SIG-M5 (cell line): ENCODE measurements at places on chromosomes 11 and 22.

- no peak for DNase-seq
Measured at GRCh38 chr22:43502306-43502874, 90.6 kb downstream of the MPPED1 start.

DNA sequence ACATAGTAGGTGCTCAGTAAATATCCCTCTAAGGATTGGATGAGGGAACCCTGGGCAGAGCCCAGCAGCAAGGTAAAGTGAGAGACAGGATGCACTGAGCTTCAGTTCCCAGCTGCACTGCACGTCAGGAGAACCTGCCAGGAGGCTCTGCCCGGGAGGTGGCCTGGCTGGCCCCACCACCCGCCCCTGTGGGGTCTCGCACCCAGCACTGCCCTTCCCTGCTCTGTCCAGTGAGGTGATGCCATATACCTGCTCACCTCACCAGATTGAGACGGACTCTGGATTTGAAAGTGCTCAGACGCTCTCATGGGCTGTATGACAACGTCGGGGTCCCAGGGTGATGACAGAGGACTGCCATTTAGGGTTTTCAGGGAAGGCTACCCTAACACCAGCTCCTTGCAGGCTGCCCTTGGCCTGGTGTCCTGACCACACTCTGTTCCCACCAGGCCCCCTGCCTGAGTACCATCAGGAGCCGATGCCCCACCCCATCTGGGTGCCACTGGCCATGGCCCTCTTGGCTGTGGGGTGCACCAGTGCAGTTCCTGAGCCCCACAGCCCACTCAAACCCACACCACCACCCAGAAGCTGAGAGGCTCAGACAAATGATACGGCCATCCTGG lies 61.7 kb upstream of the FGF3 start:
- DNase-seq, result no peak

GRCh38 chr22:34986523-34986922 lies 79.4 kb upstream of the ISX start:
- DNase-seq, result no peak

GRCh38 chr11:69320756-69321741 lies 27.1 kb downstream of the MYEOV start:
- no peak for DNase-seq

DNA sequence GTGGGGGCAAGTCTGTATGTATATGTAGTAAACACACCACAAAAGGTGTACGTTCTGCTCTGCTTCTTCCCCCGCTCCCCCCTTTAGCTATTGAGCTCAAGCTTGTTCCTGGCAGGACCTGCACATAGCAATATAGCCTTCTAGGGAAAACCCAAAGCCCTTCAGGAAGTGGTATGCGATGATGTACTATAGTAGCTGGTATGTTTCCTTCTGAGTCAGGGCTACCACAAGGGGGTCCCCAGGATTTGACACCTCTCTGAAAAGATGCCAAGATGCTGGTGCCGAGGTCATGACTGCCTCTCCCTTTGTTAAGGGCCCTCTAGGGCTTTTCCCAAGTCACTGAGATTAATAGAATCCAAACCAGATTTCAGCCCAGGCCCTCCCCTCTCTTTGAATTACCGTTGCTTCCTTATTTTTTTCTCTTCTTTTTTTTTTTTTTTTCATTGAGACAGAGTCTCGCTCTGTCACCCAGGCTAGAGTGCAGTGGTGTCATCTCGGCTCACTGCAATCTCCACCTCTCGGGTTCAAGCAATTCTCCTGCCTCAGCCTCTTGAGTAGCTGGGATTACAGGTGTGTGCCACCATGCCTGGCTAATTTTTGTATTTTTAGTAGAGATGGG lies 268.4 kb downstream of the ETS1 start:
- no peak for DNase-seq

DNA sequence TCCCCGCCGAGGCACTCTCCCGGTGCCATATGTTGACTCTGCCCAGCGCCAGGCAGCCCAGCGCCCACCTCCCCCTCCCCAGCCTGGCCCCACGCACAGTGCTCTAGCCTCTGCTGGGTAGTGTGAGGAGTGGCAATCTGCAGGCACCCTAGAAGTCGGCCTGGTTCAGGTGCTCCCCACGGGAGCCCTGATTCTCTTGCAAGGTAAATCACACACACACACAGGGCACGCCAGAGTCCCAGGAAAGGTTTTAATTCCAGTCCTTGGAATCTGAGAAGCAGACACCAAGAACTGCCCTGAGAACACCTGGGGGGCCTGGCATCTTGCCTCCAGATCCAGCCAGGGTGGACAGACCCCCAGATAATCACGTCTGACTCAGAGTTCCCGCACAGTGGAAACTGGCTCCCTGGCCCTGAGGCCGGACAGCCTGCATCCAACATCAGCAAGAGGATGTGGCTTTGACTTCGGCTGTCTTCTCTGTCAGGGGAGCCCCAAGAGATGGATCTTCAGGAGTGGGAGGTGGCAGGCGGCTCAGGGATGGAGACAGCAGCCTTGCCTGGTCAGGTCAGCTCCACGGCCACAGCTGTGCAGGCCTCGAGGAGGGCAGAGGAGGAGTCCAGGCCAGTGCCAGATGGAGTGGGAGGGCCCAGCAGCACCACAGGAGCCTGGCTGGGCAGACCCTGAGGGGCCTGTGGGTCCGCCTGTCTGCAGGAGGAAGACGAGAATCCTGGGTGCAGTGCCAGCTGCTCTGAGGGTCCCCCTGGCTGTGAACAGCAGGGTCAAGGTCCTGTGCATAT lies 1.1 kb upstream of the RIN1 start:
- no peak for DNase-seq

DNA sequence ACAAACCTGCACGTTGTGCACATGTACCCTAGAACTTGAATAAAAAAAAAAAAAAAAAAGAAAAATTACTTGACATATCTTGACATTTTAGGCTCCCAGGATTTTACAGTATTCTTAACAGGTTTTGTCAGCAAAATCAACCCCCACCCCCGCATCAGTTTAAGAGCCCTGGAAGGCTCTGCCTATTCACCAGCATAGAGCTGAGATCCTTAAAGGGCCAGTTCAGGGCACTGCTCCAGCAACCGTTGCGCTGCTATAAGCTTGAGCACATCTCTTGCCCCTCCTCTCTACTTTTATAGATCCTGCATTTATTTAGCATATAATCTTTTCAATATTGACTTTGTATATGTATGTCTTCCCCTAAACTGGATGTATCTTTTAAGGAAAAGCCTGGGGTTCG lies 697 bp upstream of the PAFAH1B2 start:
- DNase-seq, result no peak

- DNase-seq, result no peak
Measured at GRCh38 chr22:37241351-37242142, 2.5 kb downstream of the RAC2 start.

DNA sequence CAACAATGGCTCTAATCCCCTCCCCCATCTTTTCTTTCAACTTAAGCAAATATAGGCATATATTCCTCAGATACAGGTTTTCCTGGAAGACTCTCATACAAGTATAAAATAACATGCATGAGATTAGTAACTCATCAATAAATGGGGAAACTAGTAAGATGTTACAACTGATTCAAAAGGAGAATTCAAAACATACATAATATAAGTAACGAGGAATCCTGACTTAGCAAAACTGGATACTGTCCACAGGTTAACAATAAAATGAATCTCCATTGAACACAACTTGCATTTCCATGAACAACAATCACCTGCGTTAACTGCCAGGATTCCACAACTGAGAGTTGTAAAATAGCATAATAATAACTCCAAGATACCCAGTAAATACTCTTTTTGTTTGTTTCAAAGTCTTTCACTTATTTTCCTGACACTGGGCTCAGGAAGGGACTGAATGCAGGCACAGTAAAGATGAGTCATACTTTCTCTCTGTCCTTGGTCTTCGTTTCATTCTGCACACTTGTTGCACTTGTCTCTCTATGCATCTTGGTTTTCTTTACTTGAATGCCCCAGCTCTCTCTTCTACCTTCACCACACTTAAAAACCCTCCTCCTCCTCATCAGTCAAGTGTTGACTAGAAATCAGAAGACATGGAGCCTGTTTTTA lies 8.1 kb downstream of the APIP start:
- no peak for DNase-seq

DNA sequence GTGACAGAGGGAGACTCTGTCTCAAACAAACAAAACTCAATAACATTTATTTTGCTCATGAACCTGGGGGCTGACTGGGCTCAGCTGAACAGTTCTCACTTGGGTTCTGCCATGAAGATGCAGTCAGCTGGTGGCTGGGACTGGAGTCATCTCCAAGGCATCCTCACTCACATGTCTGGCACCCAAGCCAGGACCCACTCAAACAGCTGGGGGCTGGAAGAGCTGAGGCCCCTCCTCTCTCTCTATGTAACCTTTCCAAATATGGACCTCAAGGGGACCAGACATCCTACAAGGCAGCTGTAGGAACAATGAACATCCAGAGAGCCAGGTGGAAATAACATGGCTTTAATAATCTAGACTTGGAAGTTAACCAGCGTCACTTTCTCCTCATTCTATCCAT lies 16.8 kb downstream of the HSPA8 start:
- no peak for DNase-seq

- no peak for DNase-seq
Measured at GRCh38 chr22:25183949-25184619, 15.6 kb upstream of the CRYBB3 start.

- DNase-seq, result no peak
Measured at GRCh38 chr22:33650244-33650643, 270.0 kb downstream of the LARGE1 start.

DNA sequence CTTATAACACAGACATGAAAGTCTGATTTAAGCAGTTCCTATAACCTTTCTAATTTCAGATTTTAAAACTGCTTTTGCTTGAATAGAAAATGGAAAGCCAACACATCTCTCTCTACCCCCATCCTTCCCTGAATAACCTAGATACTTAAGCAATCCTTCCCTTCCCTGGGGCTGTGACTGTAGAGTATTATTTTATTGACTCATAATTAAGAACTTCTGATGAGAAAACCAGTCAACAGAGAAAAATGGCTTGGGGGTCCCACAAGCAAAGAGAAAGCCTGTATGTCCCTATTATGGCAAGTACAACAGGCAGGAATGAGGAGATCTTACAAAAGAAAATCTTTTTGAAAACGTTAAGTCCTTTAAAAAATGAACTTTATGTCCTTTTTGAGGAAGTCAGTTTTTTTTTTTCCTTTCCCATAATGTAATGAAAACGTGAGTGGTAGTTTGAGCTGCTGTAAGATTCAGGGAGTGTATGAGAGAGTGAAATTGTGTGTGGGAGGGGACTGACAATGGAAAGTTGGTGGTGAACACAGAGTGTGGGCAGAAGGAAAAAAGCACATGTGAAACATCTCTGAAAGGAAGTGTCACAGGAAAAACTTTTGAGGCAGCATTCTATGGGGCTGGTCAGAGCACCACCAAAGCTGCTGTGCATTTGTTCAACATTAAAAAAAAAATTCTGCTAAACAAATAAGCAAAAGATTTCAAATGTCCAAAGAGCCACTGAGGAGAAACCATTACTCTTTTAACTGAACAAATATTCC lies 154.6 kb downstream of the MAML2 start:
- DNase-seq, result no peak

DNA sequence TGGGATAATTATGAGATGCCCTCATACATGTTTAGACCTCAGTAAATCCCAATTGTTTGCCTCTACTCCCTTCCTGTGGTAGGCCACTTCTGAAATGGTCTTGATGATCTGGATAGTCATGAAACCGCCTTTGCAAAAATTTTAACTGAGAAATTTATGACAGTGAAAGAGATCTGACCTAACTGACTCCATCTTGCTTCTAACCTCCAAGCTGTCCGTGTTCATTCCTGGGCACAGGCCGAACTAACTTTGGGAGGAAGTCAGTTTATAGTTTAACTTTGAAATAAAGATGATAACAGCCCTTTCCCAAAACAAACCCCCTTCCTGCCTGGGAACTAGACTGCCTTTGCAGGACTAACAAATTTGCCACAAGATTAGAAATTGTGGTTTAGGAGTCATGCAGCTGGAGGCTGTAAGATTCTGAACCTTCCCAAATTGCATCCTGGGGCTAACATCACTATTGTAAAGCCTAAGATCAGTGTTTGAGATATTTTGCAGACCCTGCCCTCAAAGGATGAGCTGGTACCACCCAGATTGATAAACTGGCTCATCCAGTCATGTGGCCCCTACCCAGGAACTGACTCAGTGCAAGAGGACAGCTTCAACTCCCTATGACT lies 19.9 kb upstream of the CTR9 start:
- DNase-seq, result no peak

GRCh38 chr11:6604081-6604626 lies 580 bp downstream of the ILK start:
- DNase-seq, result no peak

DNA sequence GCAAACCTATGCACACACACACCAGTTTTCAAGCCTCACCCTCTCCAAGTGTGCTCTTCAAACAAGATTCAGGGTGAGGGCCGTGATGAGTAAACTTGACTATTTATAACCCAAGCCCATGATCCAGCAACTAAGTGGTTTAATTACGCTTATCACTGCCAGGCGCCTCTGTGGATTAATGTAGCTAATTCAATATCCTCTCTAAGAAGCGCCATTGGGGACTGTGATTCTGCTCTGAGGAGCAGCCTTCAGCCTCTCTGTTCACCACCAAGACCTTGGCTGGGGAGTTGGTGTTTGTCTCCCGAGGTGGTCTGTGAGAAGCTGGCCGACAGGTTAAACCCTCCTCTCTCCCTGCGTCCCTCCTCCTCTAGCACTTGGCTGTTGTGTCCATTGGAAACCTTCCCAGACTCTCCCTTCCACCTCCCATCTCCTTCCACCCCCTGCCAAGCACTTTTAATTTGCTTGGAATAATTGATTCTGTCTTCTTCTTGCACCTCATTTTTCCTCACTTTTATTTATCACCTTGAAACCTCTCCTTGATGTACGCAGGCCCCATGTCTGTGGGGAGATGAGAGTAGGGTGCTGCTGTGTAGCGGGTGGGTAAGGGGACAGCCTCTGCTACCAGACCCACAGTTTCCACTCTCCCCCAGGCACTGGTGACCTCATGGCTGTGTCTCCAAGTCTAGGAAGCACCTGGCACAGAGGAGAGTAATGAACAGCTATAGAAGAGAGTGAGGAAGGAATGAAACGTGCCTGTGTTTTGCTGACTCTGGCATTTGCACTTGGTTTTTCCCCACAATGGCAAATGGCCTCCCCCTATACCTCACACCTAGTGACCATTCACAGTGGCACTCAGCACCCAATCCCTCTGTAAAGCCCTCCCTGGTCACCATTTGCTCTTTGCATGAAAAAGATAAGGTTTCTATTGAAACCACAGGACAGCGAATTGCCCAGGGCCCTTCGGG lies 236.6 kb downstream of the GRIK4 start:
- DNase-seq, result no peak

GRCh38 chr11:115384236-115384635 lies 120.0 kb downstream of the CADM1 start:
- no peak for DNase-seq

DNA sequence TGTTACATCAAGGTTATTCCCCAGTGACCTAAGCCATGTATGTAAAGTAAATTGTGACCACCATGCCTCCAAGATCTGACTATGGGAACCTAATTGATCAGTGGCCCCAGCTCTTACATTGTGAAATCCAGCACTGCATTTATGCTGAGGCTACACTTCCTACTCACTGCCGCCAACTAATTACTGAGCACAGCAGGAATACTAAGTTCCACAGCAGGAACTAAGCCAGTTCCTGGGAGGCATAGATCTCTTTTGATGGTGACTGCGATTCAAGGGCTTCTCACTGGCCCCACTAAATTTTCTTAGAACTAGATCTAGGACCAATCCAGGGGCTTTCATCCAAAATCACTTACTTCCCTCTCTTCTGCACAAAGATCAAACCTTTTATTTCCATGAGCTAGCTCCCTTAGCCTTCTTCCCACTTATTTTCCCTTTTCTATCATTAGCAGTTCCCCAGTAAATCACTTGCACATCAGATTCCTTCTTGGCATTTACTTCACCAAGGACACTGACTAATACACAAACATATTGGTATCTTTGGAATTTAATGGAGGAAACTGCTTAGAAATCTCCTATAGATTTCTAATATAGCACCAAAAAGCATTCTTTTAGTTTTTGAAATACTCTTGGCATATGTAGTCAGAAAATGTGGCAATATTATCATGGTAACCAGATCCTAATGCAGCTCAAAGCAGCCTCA lies 46.0 kb downstream of the CNTN5 start:
- no peak for DNase-seq
